Dermis lymphatic vessel endothelial cell (primary cell): ENCODE measurements at places on chromosomes 11 and 22. TPM values are rescaled to one million over a fixed set of nuclear protein-coding genes. Genes with fewer than 3 reads are reported as not detected.

Gene CTSF
- 39.6 and 44.7 TPM in 2 replicates for total RNA-seq

Gene C11orf68
- total RNA-seq: 15.7 and 16.7 TPM in 2 replicates

Gene DNAJB7
- total RNA-seq: not detected in 2 replicates

Gene DSCAML1
- not detected in 2 replicates for total RNA-seq

Gene INS
- total RNA-seq: not detected in 2 replicates

Gene TBCEL
- total RNA-seq: 33.1 and 34.3 TPM in 2 replicates

Gene C11orf52
- 0.52 and 0.54 TPM in 2 replicates for total RNA-seq

Gene SLC43A3
- total RNA-seq: 15.4 and 15.6 TPM in 2 replicates

Gene MS4A12
- not detected in 2 replicates for total RNA-seq

Gene GAL3ST3
- total RNA-seq: 0.09 and 0.11 TPM in 2 replicates

Gene MS4A8
- total RNA-seq: not detected in 2 replicates

Gene TMEM191C
- 0.17 and 0.22 TPM in 2 replicates for total RNA-seq
